ENCODE measurements at places on chromosomes 3 and 15.

- DNase-seq, result no peak
Measured at GRCh38 chr3:63911509-63911872, 692 bp downstream of the SCAANT1 start.

DNA sequence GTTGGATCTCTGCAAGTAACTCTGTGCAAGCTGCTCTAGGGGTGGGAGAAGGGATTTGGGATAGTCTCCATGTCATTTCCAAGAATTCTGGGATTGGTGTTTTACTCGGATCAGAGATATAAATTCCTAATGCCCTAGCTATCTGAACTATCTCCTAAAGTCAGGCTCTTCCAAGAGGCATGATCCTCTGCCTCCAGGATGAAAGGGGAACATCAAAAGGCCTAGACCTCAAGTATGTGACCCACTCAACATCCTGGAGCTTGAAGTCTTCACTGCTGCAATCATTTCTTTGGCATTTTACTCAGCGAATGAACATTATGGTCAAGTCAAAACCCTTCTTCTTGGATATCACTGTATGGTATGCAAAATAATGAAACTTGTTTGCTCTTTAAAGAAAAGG, 104.5 kb downstream of the CEMIP start:
- no peak for DNase-seq

DNA sequence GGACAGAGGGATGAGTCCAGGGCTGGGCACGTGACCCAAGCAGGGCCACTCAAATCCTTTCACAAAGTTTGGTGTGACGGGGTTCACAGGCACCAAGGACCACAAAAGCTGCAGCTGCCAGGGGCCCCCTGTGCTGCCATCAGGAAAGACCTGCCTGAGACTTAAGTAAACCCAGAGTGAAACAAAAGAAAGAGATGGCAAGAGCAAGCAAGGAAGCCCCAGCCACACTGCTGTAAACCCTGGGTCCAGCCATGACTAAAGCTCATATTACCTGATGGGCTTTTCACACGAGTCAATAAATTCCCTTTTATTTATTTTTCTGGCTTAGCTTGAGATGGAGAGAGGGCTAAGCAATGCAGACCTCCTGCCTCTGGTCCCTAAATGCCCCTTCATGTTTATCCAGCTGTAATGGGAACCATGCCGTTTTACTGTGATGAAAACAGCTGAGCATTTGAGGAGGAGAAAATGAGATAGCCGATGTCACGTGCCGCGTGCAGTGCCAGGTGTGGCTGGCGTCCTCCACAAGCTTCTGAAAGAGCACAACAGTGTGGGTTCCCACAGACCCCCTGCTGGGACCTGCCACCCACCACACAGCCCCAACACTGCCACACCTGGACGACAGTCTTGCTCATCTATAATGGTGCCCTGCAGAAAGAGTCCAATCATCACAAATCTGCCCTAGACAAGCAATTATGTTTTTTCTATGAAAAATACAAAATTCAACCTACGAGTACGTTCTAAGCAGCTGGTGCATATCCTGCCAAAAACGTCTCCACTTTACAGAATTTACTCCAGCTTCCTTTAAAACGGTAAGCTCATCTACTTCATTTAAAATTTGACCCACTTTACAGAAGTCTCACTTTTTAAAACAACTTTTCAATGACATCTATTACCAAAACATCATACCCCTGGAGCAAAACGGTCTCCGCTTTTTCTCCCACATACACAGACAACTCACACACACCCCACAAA, 34.2 kb downstream of the ADAMTS17 start:
- no peak for DNase-seq

GRCh38 chr15:79193103-79193502, 89.4 kb upstream of the ANKRD34C start:
- DNase-seq, result no peak

DNA sequence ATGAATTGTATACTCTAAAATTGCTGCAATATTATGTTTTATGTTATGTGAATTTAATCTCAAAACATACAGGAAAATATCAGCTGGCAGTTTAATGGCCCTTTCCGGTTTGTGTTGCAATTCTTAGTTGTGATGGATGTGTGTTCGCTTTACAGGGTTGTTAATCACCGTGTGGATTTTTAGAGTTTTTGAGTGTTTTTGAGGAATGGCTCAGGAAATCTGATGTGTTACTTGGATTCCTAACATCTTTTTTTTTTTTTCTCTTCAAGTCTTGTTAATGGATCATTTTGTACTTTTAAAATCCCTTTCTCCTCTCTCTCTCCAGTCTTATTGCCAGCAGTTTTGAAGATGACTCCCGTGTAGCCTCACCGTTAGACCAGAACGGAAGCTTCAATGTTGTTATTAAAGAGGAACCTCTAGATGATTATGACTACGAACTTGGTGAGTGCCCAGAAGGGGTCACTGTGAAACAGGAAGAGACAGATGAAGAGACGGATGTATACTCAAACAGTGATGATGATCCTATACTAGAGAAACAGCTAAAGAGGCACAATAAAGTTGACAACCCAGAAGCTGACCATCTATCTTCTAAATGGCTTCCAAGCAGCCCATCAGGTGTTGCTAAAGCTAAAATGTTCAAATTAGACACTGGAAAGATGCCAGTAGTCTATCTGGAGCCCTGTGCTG, 35.7 kb downstream of the MGA start:
- no peak for DNase-seq

- no peak for DNase-seq
Measured at GRCh38 chr3:134652409-134652831, 1.6 kb upstream of the KY start.

Data from retinal pigment epithelial cell (primary cell).